ENCODE measurements at places on chromosomes 13 and 19. TPM values are rescaled to one million over a fixed set of nuclear protein-coding genes. Genes with fewer than 3 reads are reported as not detected.

The PLEKHJ1 gene
- total RNA-seq: 63.1 TPM

The DCLK1 gene
- 16.5 TPM for total RNA-seq

The PSG11 gene
- total RNA-seq: not detected

The ATP12A gene
- 4.9 TPM for total RNA-seq

The ZIC5 gene
- not detected for total RNA-seq

The CEACAM21 gene
- not detected for total RNA-seq

The CBY2 gene
- total RNA-seq: 0.49 TPM

The IFNL2 gene
- total RNA-seq: not detected

The SEMA6B gene
- total RNA-seq: 4.3 TPM

- H3K4me3 ChIP-seq: peak within 1 kb of the TSS; percentile 98
- H3K27ac ChIP-seq: peak within 1 kb of the TSS; percentile 67
- no peaks in the 10 kb centered on the region for H3K27me3 ChIP-seq
Observed at GRCh38 chr19:37905946-37906868, at the start of gene WDR87. Gene WDR87, minus strand, starts transcription at chr19:37906594. Its CDS starts 8,355 bp downstream, at chr19:37898239.

DNA sequence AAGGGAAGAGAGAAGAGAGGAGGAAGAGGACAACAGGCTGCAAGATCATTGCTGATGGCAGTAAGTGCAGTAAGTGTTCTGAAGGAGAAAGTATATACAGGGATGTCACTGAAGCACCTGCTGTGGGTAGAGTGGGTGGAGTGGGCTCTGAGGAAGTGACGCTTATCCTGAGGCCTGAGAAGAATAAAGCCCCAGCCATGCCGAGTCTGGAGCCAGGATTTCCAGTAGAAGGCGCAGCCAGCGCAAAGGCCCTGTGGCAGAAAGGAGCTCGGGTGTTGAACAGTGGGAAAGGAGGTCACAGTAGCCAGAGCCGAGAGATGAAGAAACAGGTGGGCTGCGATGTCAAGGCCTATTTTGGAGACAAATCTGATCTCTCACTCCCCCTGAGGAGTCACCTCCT, 31.8 kb upstream of the ADGRE5 start:
- H3K27ac ChIP-seq: no peak overlapping the region
- DNase-seq: no peak
- H3K27me3 ChIP-seq: peaks cover 12% of the 10 kb centered on the region
- no peaks in the 10 kb centered on the region for H3K36me3 ChIP-seq
- no peak overlapping the region for H3K4me3 ChIP-seq

GRCh38 chr19:18832306-18833140, 764 bp downstream of the UPF1 start:
- H3K27me3 ChIP-seq: no peaks in the 10 kb centered on the region
- H3K4me1 ChIP-seq: peaks cover 40% of the 10 kb centered on the region
- H3K36me3 ChIP-seq: no peaks in the 10 kb centered on the region
- peak overlapping the region; percentile 92 for H3K27ac ChIP-seq

GRCh38 chr13:50617134-50617721, 226.3 kb downstream of the DLEU7 start:
- H3K4me1 ChIP-seq: no peaks in the 10 kb centered on the region
- no peak overlapping the region for H3K27ac ChIP-seq
- H3K27me3 ChIP-seq: no peaks in the 10 kb centered on the region
- H3K4me3 ChIP-seq: no peak overlapping the region
- no peaks in the 10 kb centered on the region for H3K36me3 ChIP-seq

DNA sequence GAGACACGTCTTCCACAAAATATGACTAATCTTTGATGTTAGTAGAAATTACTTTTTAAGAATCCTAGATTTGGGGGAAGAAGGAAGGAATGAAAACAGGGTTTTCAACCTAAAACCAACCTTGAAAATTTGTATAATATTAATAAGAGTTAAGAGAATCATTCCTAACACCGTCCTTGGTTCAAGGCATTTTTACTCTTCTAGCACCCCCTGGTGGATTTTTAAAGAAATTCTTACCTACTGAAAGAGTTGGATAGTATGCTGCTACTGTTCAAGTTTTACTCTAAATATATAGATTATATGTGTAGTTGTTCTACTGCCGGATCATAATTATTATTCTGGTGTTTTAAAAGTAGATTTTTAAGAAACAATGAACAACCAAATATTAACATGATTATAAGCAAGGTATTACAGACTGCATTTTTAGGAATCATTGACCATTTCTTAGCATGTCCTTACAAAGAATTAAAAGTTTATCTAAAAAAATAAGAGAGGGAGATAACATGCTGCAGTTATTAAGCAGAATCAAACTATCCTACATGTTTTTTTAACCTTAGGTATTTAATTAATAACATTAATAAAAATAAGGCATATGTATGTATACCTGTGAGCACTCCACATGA, 7.4 kb upstream of the SLITRK6 start:
- H3K27ac ChIP-seq: no peak overlapping the region
- no peak overlapping the region for H3K4me3 ChIP-seq
- no peaks in the 10 kb centered on the region for H3K36me3 ChIP-seq
- H3K27me3 ChIP-seq: no peaks in the 10 kb centered on the region
- no peaks in the 10 kb centered on the region for H3K4me1 ChIP-seq

DNA sequence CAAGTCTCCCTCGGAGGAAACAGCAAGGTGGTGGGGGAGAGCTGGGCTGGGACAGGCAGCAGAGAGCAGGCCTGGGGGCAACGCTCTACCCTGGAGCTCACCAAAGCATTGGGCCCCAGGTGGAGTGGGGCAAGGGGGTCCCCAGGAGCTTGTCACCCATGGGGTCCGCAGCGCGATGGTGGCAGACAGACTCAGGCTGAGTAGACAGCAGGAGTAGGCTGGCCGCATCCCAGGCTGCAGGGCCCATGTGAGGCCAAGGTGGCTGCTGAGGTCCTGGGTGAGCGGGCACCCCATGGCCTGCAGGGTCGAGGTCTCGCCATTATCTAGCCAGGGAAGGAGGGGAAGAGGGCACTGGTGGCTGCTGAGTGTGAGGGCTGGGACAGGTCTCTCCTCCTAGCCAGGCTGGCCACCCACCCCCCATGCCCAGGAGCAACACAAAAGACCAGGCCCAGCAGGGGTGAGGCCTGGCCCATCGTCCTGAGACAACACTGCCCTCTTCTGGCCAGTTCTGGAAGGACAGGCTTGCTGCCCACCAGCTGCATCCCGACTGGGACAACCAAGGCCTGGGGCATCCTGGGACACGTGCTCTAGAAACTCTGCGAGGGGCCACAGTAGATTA, 33.1 kb downstream of the CEBPG start:
- H3K4me3 ChIP-seq: no peak overlapping the region
- peaks cover 20% of the 10 kb centered on the region for H3K4me1 ChIP-seq
- no peak overlapping the region for H3K27ac ChIP-seq

DNA sequence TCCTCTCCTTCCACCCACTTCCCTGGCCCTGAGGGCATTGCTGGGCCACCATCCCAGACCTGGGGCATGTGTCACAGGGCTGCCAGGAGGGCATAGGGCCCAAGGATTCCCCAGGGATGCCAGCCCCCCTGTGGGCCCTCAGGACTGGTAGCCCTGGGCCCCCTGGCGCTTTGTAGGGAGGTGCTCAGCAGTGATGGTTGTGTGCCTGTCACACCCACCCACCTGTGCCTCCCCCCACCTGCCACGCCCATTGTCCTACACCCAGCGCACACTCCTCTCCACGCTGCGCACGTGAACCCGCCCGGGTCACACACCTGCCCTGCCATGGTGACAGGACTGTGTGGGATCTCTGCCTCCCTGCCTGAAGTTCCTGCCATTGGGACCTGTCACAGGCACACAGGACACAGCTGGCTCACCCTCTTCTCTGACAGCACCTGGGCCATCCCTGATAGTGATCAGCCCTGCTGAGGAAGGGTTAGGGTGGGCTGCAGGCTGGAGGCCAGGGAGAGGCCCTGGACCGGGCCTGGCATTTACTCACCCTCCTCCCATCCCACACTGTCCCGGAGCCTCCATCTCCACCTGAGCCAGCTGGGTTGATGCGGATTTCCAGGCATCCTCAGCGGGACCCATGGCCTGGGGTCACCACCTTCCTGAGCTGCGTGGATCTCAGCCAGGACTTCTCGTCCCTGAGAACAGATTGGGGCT, 23.9 kb downstream of the WTIP start:
- no peak overlapping the region for H3K4me3 ChIP-seq
- H3K4me1 ChIP-seq: peaks cover 15% of the 10 kb centered on the region
- DNase-seq: peak; percentile 52

- no peaks in the 10 kb centered on the region for H3K36me3 ChIP-seq
- H3K4me3 ChIP-seq: no peak overlapping the region
- H3K4me1 ChIP-seq: no peaks in the 10 kb centered on the region
- no peak overlapping the region for H3K27ac ChIP-seq
- no peak for DNase-seq
- no peaks in the 10 kb centered on the region for H3K27me3 ChIP-seq
Observed at GRCh38 chr19:29176981-29177754, 35.8 kb downstream of the UQCRFS1 start.

DNA sequence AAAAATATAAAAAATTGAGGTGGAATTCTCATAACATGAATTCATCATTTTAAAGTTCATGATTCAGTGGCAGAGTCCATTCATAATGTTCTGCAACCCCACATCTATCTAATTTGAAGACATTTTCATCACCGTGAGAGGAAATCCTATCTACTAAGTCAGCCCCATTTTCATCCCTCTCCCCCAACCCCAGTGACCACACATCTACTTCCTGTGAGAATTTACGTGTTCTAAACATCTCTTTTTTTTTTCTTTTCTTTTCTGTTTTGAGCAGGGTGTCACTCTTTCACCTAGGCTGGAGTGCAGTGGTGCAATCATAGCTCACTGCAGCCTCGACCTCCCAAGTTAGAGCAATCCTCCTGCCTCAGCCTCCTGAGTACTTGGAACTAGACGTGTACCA, 17.5 kb downstream of the ATCAY start:
- H3K4me1 ChIP-seq: no peaks in the 10 kb centered on the region
- DNase-seq: no peak
- H3K27ac ChIP-seq: no peak overlapping the region
- no peaks in the 10 kb centered on the region for H3K36me3 ChIP-seq
- peaks cover 14% of the 10 kb centered on the region for H3K27me3 ChIP-seq
- H3K4me3 ChIP-seq: no peak overlapping the region

GRCh38 chr19:51724543-51724942, 752 bp upstream of the HAS1 start:
- H3K4me3 ChIP-seq: no peak overlapping the region
- no peaks in the 10 kb centered on the region for H3K36me3 ChIP-seq
- H3K4me1 ChIP-seq: peaks cover 50% of the 10 kb centered on the region

GRCh38 chr13:112270951-112271350, 105.2 kb upstream of the SPACA7 start:
- H3K36me3 ChIP-seq: no peaks in the 10 kb centered on the region
- H3K4me1 ChIP-seq: no peaks in the 10 kb centered on the region
- H3K27me3 ChIP-seq: peaks cover 5% of the 10 kb centered on the region
- no peak for DNase-seq

- no peak for DNase-seq
- H3K4me3 ChIP-seq: peak overlapping the region; percentile 42
- H3K36me3 ChIP-seq: no peaks in the 10 kb centered on the region
- H3K27me3 ChIP-seq: peaks cover 35% of the 10 kb centered on the region
- no peak overlapping the region for H3K27ac ChIP-seq
Observed at GRCh38 chr13:61415058-61415721, 459 bp downstream of the PCDH20 start.

DNA sequence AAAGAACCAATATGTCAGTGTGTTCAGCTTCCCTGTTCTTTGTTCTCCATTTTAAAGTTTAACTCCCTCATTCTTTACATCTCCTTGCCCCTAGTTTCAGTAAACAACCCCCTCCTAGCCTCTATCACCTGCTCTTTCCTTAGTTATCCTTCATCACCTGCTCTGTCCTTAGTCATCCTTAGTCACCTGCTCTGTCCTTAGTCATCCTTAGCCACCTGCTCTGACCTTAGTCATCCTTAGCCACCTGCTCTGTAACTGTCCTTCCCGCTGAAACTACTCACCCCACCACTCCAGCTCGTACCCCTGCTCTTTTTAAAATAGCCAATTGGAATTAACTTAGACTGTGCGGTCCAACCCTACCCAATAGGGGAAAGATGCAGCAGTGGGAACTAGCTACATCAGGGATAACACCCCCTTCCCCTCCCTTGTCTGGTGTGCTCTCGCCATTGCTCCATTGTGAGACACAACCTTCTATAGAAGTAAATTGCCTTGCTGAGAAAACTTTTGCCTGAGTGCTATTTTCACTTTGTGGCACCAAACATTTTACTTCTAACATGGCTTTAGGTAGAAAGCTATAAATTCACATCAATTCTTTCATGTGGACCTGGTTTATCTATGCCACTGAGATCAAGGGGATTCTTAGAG, 16.2 kb downstream of the EDNRB start:
- no peaks in the 10 kb centered on the region for H3K36me3 ChIP-seq
- no peak overlapping the region for H3K27ac ChIP-seq
- H3K4me3 ChIP-seq: no peak overlapping the region
- H3K27me3 ChIP-seq: no peaks in the 10 kb centered on the region
- DNase-seq: no peak

DNA sequence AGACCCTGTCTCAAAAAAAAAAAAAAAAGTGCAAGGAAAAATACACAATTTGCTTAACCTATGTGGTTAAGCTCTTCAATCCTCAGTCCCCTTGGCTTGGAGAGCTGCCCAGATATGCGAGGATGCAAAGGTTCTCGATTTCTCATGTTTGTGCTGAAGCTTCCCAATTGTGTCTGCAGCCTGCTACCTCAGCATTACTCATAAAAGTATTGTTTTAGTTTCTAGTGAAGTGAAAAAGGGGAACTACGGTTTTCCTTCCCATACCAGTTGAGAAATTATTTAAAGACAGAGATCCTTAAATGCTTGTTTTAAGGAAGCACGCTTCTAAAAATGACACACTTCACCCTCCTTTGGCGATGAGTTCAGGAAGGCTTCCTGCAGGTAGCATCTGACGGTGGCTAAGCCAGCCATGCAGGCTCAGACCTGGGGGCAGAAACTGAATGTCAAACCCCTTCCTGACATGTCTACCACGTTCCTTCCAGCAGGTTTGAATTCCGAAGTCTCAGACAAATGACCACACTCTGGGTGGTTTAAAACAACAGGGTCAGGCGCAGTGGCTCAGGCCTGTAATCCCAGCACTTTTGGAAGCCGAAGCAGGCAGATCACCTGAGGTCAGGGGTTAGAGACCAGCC, 47.9 kb downstream of the RUBCNL start:
- no peak overlapping the region for H3K27ac ChIP-seq
- no peaks in the 10 kb centered on the region for H3K27me3 ChIP-seq
- no peak overlapping the region for H3K4me3 ChIP-seq
- H3K36me3 ChIP-seq: no peaks in the 10 kb centered on the region
- no peaks in the 10 kb centered on the region for H3K4me1 ChIP-seq

GRCh38 chr13:33728271-33729037, 89.5 kb upstream of the RFC3 start:
- H3K27me3 ChIP-seq: no peaks in the 10 kb centered on the region
- H3K4me3 ChIP-seq: no peak overlapping the region
- H3K4me1 ChIP-seq: peaks cover 14% of the 10 kb centered on the region
- no peak overlapping the region for H3K27ac ChIP-seq
- no peaks in the 10 kb centered on the region for H3K36me3 ChIP-seq

- H3K27me3 ChIP-seq: no peaks in the 10 kb centered on the region
- no peak overlapping the region for H3K4me3 ChIP-seq
- no peaks in the 10 kb centered on the region for H3K4me1 ChIP-seq
- no peak for DNase-seq
Observed at GRCh38 chr13:85771856-85772255, 27.4 kb downstream of the SLITRK6 start.

- H3K27ac ChIP-seq: no peak overlapping the region
- no peaks in the 10 kb centered on the region for H3K27me3 ChIP-seq
- no peaks in the 10 kb centered on the region for H3K36me3 ChIP-seq
- no peak overlapping the region for H3K4me3 ChIP-seq
- DNase-seq: no peak
- H3K4me1 ChIP-seq: no peaks in the 10 kb centered on the region
Observed at GRCh38 chr19:44626048-44626624, 12.8 kb downstream of the IGSF23 start.
